ENCODE measurements at places on chromosomes 4 and X.
A peak's percentile ranks its signal among the peaks of the same experiment; 100 is the strongest.

DNA sequence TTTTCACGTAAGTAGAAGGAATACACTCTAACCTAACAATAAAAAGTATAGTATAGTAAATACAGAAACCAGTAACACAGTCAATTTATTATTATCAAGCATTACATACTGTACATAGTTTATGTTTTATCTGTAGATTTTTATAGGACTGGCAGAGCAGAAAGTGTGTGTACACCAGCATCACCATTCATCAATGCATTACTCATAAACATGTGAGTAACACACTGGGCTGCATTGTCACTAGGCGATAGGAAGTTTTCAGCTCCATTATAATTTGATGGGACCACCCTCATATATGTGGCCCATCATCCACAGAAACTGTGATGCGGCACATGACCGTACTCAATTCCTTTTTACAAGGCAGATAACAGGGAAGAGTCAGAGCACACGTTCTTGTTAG lies 137.8 kb upstream of the RBPJ start:
- H3K36me3 ChIP-seq: no peaks in the 10 kb centered on the region
- H3K27ac ChIP-seq: no peak overlapping the region
- H3K27me3 ChIP-seq: no peaks in the 10 kb centered on the region
- H3K4me3 ChIP-seq: no peak overlapping the region
- no peak for DNase-seq

DNA sequence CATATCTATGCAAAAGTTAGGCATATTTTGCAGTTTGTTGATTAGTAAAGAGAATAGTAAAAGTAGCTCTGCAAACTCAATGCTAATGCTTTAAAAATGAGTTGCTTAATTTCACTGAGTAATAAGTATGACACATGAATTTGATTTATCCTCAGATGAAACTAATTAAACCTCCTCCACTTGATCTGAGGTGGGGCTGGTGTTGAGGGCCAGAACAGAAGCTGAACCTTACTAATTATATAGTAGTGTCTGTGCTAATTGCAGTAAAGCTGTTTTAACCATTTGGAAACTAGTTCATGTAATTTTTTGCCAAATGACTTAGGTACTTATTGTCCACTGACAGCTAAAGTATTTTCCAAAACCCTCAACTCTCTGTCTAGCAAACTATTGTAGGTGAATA lies 7.7 kb upstream of the PGAM4 start:
- no peak overlapping the region for H3K4me3 ChIP-seq
- no peaks in the 10 kb centered on the region for H3K27me3 ChIP-seq
- H3K4me1 ChIP-seq: no peaks in the 10 kb centered on the region
- H3K27ac ChIP-seq: no peak overlapping the region
- no peaks in the 10 kb centered on the region for H3K36me3 ChIP-seq
- DNase-seq: no peak

DNA sequence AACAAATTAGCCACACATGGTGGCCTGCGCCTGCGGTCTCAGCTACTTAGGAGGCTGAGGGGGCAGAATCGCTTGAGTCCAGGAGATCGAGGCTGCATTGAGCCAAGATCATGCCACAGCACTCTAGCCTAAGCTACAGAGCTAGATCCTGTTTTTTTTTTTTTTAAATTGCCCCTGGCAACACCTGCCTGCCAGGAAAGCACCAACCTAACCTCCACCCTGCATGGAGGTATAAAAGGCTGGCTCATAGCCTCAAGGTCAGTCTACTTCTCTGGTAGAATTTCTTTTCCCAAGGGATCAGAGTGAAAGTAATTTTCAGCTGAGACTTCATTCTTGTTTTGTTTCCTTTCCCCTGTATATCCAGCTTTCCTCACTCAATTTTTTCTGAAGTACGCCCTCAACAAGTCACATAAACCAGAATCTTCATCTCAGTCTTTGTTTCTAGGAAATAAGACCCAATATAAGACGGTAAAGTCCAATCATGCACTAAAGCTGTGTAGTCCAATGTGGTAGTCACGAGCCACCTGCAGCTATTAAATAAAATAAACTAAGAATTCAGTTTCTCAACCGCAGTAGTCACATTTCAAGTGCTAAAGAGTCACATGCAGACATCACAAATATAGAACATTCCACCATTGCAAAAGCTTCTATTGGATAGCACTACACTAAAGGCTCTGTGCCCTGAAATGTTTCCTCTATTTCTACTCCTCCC lies 113.3 kb downstream of the HPGD start:
- no peak overlapping the region for H3K27ac ChIP-seq
- no peak for DNase-seq
- H3K4me3 ChIP-seq: no peak overlapping the region

DNA sequence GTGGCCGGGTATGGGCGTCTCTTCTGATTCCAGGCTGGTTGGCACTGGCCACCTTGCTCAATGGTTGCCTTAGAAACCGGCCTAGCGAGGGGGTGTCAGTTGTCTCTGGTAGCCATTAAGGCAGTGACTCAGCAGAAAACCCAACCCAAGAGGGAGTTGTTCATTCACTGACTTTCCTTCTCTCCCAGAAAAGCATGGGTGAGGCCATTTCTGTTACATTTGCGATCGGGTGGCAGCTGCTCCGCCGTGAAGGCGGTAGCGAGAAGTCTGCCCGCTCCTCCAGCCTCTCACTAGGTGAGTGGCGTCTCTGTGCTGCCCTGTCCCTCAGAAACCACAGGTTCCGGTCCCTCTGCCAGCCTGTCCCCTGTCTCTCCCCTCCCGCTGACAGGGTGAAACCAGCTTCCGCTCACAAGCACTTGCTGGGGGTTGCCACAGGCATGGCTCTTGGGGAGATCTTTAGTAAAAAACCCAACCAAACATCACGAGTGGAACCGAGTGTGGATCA lies 17.4 kb downstream of the IRAK1 start:
- peak overlapping the region; percentile 63 for H3K27ac ChIP-seq
- no peaks in the 10 kb centered on the region for H3K36me3 ChIP-seq
- H3K4me3 ChIP-seq: no peak overlapping the region

Data from vagina (tissue), 2 donors.